ENCODE measurements at places on chromosomes 16 and 17. TPM values are rescaled to one million over a fixed set of nuclear protein-coding genes. Genes with fewer than 3 reads are reported as not detected.

GRCh38 chr17:19250421-19251173 lies 13.4 kb downstream of the EPN2 start:
- DNase-seq = peak; percentile 81

GRCh38 chr17:81176666-81177065 lies 10.6 kb upstream of the AATK start:
- DNase-seq = no peak

SYT17 gene
- 2.5 TPM for total RNA-seq

CCR7 gene
- not detected for total RNA-seq

UTS2R gene
- not detected for total RNA-seq

FSCN2 gene
- 0.95 TPM for total RNA-seq

KRTAP9-4 gene
- not detected for total RNA-seq

Measured in sigmoid colon (tissue), 7 donors.